Activated CD4-positive, alpha-beta T cell treated with anti-CD3 and anti-CD28 coated beads, Interleukin-2, amount 50 U/mL, for 16 hours (primary cell): ENCODE measurements at places on chromosomes 1 and 21.

- no peak for DNase-seq
Observed at GRCh38 chr1:211551638-211552460, 27.1 kb downstream of the SLC30A1 start.

GRCh38 chr1:111372336-111372965 is 55.1 kb downstream of the OVGP1 start:
- no peak for DNase-seq

GRCh38 chr1:35650416-35650815 is 9.1 kb upstream of the PSMB2 start:
- DNase-seq, result no peak

- DNase-seq, result no peak
Observed at GRCh38 chr1:84083307-84083706, 60.8 kb upstream of the PRKACB start.

GRCh38 chr1:192225703-192226102 is 67.4 kb downstream of the RGS18 start:
- no peak for DNase-seq

DNA sequence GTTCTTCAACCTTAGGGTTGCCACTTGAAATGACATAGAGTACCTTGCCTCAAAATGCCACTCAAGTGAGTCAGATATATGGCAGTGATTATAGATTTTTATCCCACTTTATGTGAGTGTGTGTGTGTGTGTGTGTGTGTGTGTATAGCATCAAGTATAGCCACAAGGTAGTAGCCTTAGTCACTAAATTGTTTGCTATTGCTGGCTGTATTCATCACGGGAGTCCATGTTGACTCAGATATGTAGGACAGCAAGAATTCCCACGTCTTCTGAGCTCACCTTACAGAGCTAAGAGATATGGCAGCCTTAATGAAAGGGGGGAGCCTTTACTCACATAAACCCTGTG is 9.3 kb downstream of the ETS2 start:
- no peak for DNase-seq

DNA sequence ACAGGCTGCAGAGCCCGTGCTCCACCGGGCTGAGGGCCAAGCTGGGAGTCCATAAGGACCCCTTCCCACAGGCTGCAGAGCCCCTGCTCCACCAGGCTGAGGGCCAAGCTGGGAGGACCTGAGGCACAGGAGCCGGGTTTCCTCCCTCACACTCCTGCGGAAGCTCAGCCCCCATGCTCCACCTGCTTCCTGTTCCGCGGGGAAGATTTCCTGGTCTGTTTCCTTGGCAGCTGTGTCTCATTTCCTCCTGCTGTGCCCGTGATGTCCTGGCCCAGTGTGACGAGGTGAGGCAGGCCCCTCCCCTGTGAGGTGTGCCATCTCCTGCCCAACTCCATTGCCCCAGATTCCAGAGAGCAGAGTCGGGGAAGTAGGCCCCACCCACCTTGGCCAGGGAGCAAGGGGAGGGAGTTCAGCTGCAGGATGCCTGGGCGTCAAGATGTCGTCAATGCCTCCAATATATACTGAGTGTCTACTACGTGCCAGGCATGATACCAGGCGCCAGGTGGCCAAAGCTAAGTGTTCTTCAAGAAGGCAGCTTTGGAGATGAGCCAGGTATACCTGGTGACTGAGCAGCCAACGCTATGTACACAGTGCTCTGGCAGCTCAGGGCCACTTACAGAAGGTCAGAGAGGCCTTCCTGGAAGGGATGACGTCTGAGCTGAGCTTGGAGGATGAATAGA is 58.8 kb downstream of the NAV1 start:
- DNase-seq, result no peak
